NCI-H524 (cell line): ENCODE measurements at places on chromosomes 1 and 21.

DNA sequence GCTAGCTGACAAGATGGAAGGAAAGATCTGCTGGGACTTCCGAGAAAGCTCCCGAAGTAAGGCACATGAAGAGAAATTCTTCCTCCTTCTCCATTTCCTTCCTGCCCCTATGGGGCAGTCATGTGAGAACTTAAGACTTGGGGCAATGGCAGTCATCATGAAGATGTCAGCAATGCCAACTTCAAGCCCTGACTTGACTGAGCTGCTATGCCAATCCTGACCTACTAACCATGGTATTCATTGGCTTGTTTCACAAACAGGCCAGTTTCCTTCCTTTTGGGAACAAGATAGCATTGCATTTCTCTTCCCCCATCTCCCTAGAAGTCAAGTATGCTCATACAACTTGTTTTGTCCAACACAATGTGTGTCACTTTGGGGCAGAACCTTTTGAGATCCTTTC is 25.5 kb downstream of the GRIK1 start:
- no peak for DNase-seq

DNA sequence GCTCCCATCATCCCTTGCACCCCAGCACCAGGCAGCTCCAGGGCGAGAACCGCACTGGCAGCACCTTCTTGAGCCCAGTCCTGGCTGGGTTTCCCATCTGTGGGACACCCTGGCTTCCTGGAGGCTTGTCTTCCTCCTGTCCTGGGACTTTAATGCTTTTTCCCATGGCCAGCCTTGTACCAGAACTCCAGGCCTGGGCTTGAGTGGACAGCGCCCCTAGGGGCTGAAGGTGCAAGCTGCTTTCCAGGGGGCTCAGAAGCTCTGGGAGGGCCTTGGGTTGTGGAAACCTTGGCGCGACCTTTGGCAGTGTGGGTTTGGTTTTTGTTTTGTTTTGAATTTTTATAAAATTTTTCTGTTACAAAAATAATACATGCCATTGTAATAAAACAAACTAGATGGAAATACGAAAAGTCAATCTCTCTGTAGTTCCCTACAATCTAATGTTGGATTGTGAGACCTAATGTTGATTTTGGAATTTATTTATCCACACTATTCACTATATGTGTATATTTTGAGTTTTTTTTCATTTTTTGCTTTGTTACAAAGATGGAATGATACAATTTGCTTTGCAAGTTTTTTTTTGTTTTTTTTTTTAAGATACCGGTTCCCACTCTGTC is 33.8 kb upstream of the RPL11 start:
- peak; percentile 45 for DNase-seq

- DNase-seq, result no peak
Measured at GRCh38 chr21:15893902-15894301, 164.1 kb downstream of the USP25 start.

DNA sequence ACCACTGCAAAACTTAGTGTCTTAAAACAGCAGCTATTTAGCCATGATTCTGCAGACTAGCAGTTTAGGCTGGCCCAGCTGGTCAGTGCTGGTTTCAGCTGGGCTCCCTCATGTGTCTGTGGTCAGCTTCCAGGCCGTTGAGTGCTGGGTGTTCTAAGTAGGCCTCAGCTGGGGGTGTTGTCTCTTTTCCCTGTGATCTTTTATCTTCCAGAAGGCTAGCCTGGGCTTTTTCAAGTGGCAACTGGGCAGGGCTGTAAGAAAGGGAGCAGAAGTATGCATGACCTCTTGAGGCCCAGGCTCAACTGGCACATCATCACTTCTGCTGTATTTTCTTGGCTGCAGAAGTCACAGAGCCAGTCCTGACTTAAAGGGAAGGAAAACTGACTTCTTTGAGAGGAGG is 136.1 kb downstream of the KIF26B start:
- no peak for DNase-seq

- no peak for DNase-seq
Measured at GRCh38 chr1:48955774-48956173, 179.1 kb upstream of the BEND5 start.

- no peak for DNase-seq
Measured at GRCh38 chr1:38733761-38734160, 125.8 kb downstream of the RRAGC start.

DNA sequence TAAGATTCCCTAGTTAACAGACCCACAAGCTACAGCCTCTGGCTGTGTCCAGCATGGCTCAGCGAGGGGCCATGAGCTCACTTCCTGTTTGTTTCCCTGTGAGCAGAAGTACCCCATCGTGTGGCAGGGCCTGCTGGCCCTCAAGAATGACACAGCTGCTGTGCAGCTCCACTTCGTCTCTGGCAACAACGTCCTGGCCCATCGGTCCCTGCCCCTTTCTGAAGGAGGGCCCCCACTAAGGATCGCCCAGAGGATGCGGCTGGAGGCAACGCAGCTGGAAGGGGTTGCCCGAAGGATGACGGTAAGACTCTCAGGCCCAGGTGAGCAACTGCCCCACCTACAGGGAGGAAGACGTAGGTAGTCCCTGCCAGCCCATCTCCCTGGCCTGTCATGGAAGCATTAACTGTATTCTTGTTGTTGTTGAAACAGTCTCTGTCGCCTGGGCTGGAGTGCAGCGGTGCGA is 38.2 kb downstream of the ZBTB17 start:
- DNase-seq, result no peak
